H1 (cell line): ENCODE measurements at places on chromosomes 2 and 18. TPM values are rescaled to one million over a fixed set of nuclear protein-coding genes. Genes with fewer than 3 reads are reported as not detected.

GRCh38 chr2:236972491-236973342 is 113.0 kb upstream of the COPS8 start:
- H3K36me3 ChIP-seq: no peaks in the 10 kb centered on the region
- no peaks in the 10 kb centered on the region for H3K27me3 ChIP-seq
- no peak for DNase-seq
- 0 out of 2 replicates have a peak, but pooled peaks cover 4% of the 10 kb centered on the region for H3K4me1 ChIP-seq

DNA sequence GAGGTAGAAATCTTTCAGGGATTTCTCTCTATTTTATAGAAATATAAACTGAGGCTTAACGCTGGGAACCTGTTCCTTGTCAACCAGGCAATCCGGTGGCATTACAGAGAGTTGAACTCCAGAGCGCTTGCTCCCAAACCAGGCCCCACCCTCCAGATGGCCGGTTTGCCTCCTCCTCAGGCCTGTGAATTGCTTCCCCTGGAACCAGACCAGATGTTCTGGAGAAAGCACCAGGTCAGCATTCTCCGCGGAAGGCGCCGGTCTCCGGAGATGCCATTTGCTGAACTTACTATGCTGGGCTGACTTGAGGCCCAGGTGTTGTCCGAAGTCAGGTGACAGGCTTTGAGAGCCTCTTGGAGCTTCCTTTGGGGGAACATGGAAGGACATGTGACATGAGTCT is 17.2 kb downstream of the TNP1 start:
- H3K27me3 ChIP-seq: no peaks in the 10 kb centered on the region
- no peak for DNase-seq
- H3K4me1 ChIP-seq: no peaks in the 10 kb centered on the region
- H3K27ac ChIP-seq: no peak overlapping the region

DNA sequence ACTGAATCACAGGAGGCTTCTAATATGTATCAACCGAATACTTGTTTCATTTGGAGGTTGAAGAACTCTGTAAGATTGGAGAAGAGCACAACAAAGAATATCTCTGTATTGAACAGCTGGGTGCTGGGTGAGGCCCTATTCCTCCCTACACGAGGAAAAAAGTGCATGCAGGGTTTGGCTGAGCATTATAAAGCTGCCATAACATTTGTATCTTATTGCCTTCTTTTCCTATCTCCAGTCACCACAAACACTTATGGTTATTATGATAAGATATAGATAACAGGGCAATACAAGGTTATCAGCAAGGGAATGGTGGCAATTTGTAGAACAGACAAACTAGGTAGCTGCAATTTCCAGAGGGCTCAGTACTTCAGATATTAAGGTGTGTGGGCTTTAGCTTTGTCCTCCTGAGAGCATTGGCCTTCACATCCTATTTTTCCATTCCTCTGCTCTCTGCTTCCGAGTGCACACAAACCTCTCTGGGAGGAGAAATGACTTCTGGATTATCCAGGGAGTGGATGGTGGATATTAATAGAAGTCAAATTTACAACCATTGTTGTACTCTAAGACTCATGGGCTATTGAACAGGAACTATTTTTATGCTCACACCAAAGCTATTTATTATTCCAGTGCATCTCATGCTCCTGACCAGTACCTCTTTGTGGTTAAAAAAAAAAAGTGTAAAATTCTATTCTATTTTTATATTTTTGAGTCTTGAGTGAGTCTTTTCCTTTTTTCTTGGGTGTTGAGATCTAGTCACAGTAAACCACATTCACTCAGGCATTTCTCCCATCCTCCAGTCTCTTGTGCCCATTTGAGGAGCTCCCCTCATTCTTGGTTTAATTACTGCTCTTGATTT is 248.4 kb downstream of the ETAA1 start:
- no peaks in the 10 kb centered on the region for H3K4me1 ChIP-seq
- no peaks in the 10 kb centered on the region for H3K36me3 ChIP-seq
- H3K27ac ChIP-seq: no peak overlapping the region
- H3K4me3 ChIP-seq: no peak overlapping the region

DNA sequence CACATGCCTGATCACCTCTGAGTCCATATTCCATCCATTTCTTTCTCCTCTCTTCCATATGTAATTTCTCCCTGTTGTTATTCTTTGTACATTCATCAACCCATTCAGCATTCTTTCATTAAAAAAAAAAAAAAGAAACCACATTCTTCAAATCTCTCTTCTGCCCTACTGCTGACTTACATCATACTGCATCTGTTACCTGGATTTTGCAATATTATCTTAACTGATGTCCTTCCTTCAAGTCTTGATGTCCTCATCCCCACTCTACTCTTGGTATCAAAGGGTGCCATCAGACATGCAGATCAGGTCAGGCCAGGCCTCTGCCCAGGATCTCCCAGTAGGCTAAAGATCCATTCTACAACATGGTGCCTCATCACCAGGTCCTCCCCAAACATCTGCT is 90.6 kb downstream of the SGPP2 start:
- no peak overlapping the region for H3K27ac ChIP-seq
- no peak for DNase-seq
- no peaks in the 10 kb centered on the region for H3K36me3 ChIP-seq
- peaks cover 4% of the 10 kb centered on the region for H3K4me1 ChIP-seq
- H3K27me3 ChIP-seq: no peaks in the 10 kb centered on the region

DNA sequence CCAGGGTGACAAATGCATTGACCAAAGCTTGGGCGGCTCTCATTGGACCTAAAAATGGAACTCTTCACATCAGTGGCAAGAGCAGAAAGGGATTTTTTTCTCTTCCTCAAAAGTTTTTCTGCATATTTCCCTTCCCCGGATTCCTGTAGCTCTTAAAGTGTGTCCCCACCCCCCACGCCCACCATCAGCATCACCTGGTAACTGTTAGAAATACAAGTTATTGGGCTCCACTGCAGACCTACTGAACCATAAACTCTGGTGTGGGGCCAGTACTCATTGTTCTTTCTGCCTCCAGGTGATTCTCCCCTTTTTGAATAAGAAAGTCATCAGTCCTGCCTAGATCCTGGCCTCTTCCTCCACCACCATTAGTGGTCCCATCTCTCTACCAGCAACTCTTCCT is 1.3 kb upstream of the MYO5B start:
- H3K4me1 ChIP-seq: peaks cover 8% of the 10 kb centered on the region
- H3K27ac ChIP-seq: no peak overlapping the region
- H3K27me3 ChIP-seq: peaks cover 48% of the 10 kb centered on the region
- no peaks in the 10 kb centered on the region for H3K36me3 ChIP-seq
- DNase-seq: no peak

GRCh38 chr2:17035010-17035409 is 369.4 kb upstream of the CYRIA start:
- DNase-seq: no peak
- no peak overlapping the region for H3K27ac ChIP-seq
- no peaks in the 10 kb centered on the region for H3K36me3 ChIP-seq
- no peaks in the 10 kb centered on the region for H3K4me1 ChIP-seq
- H3K27me3 ChIP-seq: no peaks in the 10 kb centered on the region
- no peak overlapping the region for H3K4me3 ChIP-seq

DNA sequence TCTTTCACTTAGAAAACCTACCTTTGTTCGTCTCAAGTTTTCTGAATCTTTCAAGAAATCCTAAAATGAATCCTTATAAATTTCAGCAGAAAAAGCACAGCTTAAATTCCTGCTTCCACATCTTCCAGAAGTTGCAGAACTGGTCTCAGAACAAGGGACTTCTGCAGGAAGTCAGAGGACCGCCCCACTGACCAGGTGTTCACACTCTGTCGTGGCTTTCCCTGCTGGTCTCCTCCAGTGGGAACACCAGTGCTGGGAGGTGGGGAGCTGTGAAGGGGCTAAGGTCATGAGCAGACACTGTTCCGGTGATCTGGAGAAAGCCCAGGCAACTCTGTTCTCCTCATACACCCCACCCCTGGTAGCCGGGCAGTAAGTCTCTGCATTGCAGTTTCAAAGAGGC is 3.5 kb downstream of the FAM110C start:
- peaks cover 3% of the 10 kb centered on the region; the same call in 1 of the 2 replicates for H3K36me3 ChIP-seq
- no peak overlapping the region for H3K4me3 ChIP-seq
- H3K27ac ChIP-seq: no peak overlapping the region
- H3K4me1 ChIP-seq: peaks cover 6% of the 10 kb centered on the region; the same call in 1 of the 2 replicates
- no peaks in the 10 kb centered on the region for H3K27me3 ChIP-seq
- no peak for DNase-seq

DNA sequence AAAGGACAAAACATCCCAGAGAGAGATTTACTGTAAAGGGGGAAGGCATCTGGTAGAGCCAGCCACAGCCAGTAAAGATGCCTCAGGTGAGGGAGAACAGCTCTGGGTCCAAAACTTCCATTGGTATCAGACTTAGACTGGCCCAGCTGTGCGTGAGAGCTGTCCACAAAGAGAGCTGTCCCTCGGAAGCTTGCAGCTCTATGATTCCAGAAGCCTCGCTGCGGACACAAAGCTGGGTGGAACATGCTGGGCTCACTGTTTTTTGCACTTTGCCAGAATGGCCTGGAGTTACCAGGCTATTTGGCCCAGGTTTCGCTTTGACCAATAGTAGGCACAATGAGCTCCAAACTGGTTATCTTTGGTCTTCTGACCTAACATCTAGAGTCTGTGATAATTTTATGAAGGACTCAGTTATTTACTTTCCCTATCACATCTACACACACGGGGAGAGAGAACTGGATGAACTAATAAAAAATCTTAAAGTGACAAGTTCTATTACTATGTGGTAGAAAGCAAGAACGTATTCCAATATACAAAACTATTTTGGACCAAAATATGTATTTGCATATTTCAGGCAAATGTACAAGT is 101.9 kb downstream of the DNER start:
- H3K27ac ChIP-seq: no peak overlapping the region
- DNase-seq: no peak
- H3K4me3 ChIP-seq: no peak overlapping the region
- no peaks in the 10 kb centered on the region for H3K27me3 ChIP-seq
- H3K4me1 ChIP-seq: no peaks in the 10 kb centered on the region

GRCh38 chr18:57980573-57981307 is 63.3 kb upstream of the NEDD4L start:
- H3K4me3 ChIP-seq: no peak overlapping the region
- H3K27ac ChIP-seq: no peak overlapping the region
- no peak for DNase-seq
- H3K36me3 ChIP-seq: no peaks in the 10 kb centered on the region
- H3K4me1 ChIP-seq: no peaks in the 10 kb centered on the region; the same call in 1 of the 2 replicates
- H3K27me3 ChIP-seq: no peaks in the 10 kb centered on the region

GRCh38 chr2:18741895-18742732 is 152.7 kb upstream of the NT5C1B start:
- H3K4me3 ChIP-seq: no peak overlapping the region
- no peak for DNase-seq
- no peaks in the 10 kb centered on the region for H3K36me3 ChIP-seq

DNA sequence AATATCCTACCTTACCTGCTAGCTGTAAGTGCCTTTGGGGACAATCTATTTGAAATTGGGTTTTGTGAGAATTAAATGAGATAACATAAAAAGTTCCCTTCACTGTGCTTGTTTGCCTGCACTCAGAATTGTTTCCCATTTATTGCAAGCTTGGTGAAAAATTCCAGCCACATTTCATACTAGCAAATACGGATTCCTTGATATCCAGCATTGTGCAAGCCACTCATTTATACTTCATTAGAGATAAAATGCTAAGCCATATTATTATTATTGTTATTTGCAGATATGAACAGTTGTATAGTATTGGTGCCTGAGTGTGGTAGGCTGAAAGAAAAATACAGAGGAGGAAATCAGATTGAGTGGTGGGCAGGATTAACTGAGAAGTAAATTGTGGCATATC is 31.9 kb downstream of the ACSL3 start:
- no peaks in the 10 kb centered on the region for H3K27me3 ChIP-seq
- DNase-seq: no peak
- H3K36me3 ChIP-seq: 0 out of 2 replicates have a peak, but pooled peaks cover 3% of the 10 kb centered on the region
- H3K27ac ChIP-seq: no peak overlapping the region
- H3K4me1 ChIP-seq: peaks cover 3% of the 10 kb centered on the region; the same call in 1 of the 2 replicates
- H3K4me3 ChIP-seq: no peak overlapping the region

DNA sequence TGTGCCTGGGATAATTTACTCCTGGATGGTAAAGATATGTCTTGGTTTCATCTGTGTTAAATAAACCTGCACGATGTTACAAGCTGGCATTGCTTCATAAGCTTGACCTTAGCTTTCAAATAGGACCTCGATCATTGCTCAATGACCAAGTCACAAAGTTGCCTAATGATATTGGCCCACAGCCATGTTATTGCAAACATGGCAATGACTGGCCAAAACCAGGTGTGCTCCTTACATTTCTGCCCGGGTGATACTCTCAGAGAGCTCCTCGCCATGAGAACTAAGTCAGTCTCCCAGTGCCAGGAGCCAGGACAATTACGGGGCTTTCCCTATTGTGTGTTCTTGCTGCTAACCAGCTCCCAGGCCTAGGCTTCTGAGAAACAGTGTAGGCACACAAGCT is 72.5 kb upstream of the CYP1B1 start:
- no peaks in the 10 kb centered on the region for H3K36me3 ChIP-seq
- H3K4me1 ChIP-seq: peaks cover 3% of the 10 kb centered on the region
- no peak for DNase-seq
- no peak overlapping the region for H3K4me3 ChIP-seq
- no peaks in the 10 kb centered on the region for H3K27me3 ChIP-seq
- H3K27ac ChIP-seq: no peak overlapping the region

GRCh38 chr18:39051013-39051412 is 1485.4 kb upstream of the CELF4 start:
- DNase-seq: no peak
- H3K4me3 ChIP-seq: no peak overlapping the region

DNA sequence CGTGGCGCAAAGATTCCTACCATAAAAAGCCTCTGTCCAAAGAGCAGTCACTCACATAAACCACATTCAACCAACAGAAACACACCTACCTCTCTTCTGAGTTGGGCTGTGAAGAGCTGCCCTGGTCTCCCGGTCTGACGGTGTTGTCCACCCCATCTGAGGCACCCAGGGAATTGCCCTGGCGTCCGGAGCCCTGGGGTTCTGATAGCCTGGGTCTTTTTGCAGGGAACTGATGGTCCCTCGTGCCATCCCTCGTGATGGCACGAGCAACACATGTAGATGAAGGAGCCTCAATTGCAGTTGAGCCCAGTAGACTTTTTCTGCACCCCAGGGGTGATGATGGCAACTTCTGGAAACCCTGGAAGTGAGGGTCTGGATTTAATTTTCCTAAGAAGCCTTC is 13.8 kb downstream of the HJURP start:
- H3K27ac ChIP-seq: no peak overlapping the region
- DNase-seq: no peak
- H3K4me3 ChIP-seq: no peak overlapping the region
- no peaks in the 10 kb centered on the region for H3K4me1 ChIP-seq

GRCh38 chr18:49062832-49063226 is 112.1 kb upstream of the SMAD7 start:
- H3K36me3 ChIP-seq: no peaks in the 10 kb centered on the region
- no peak overlapping the region for H3K27ac ChIP-seq
- H3K27me3 ChIP-seq: no peaks in the 10 kb centered on the region
- H3K4me3 ChIP-seq: no peak overlapping the region

- no peak for DNase-seq
- no peak overlapping the region for H3K4me3 ChIP-seq
- no peak overlapping the region for H3K27ac ChIP-seq
- no peaks in the 10 kb centered on the region for H3K36me3 ChIP-seq
- H3K4me1 ChIP-seq: no peaks in the 10 kb centered on the region
- no peaks in the 10 kb centered on the region for H3K27me3 ChIP-seq
Observed at GRCh38 chr2:30188292-30188691, 41.5 kb downstream of the YPEL5 start.

The FEV gene
- not detected in 2 replicates for total RNA-seq

The KCNK3 gene
- 0.11 and 0.30 TPM in 2 replicates for total RNA-seq

The SLC4A3 gene
- 6.5 and 7.4 TPM in 2 replicates for total RNA-seq

The SOCS6 gene
- 20.7 and 22.9 TPM in 2 replicates for total RNA-seq

The FN1 gene
- total RNA-seq: 109 and 116 TPM in 2 replicates

The PSMA8 gene
- total RNA-seq: not detected in 2 replicates

The ZEB2 gene
- 0.13 TPM in 1 of 2 replicates, not detected in the other for total RNA-seq

The VSNL1 gene
- total RNA-seq: 108 and 113 TPM in 2 replicates

The FBXO41 gene
- 13.5 and 14.3 TPM in 2 replicates for total RNA-seq

The ANKRD30BL gene
- total RNA-seq: not detected in 2 replicates

The LIMS4 gene
- total RNA-seq: 1.4 TPM in 1 of 2 replicates, not detected in the other

The POTEC gene
- total RNA-seq: 0.07 and 0.19 TPM in 2 replicates
